ENCODE measurements at places on chromosomes 5 and 9. TPM values are rescaled to one million over a fixed set of nuclear protein-coding genes. Genes with fewer than 3 reads are reported as not detected.
A peak's percentile ranks its signal among the peaks of the same experiment; 100 is the strongest.

Gene RMRP
- 4,855 TPM for total RNA-seq

DNA sequence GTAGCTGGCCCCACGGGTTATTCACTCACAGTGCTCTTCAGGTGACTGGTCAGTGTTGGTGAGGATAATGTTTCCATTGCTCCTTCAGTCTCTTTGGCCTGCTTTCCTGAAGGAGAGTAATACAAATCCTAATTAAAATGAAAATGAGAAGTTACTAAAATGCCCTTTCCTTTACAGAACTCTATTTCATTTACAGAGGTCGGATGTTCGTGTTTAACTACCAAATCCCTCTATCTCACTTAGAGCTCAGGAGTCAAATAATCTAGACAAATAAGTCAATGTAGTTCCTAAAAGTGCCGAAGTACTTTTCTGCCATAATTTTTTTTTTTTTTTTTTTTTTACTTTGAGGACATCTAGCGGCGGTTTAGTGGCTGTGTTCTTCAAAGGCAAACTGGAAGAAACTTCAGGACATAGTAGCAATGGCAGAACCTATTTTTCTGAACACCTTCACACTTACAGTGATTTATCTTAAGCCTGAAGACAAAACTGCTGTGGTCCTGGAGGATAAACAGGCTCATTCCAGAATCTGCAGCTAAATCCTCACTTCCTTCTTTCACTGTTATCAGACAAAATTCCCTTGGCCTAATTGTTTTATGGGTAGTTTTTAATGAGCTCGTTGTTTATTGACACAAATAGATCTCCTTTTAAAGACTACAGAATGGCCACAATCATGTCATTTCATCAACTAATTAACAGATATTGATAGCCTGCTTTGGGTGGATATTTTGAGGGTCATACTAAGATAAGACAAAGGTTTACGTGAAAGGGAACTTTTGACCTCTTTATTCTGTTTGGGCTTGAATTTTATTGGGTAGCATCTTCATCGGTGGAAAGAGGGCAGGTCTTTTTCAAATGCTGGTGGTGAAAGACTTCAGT, 207.6 kb upstream of the DMRTA1 start:
- no peaks in the 10 kb centered on the region for H3K4me1 ChIP-seq
- no peak overlapping the region for H3K4me3 ChIP-seq
- H3K27me3 ChIP-seq: no peaks in the 10 kb centered on the region
- H3K36me3 ChIP-seq: no peaks in the 10 kb centered on the region
- H3K27ac ChIP-seq: no peak overlapping the region

Gene SPINK13
- not detected for total RNA-seq

Gene YTHDC2
- 23.8 TPM for total RNA-seq

- ATAC-seq: no peak
- no peak overlapping the region for H3K27ac ChIP-seq
- H3K4me1 ChIP-seq: no peaks in the 10 kb centered on the region
- H3K27me3 ChIP-seq: peaks cover 12% of the 10 kb centered on the region
These were observed 471.0 kb downstream of the KDM4C start for GRCh38 chr9:7228726-7229125.

DNA sequence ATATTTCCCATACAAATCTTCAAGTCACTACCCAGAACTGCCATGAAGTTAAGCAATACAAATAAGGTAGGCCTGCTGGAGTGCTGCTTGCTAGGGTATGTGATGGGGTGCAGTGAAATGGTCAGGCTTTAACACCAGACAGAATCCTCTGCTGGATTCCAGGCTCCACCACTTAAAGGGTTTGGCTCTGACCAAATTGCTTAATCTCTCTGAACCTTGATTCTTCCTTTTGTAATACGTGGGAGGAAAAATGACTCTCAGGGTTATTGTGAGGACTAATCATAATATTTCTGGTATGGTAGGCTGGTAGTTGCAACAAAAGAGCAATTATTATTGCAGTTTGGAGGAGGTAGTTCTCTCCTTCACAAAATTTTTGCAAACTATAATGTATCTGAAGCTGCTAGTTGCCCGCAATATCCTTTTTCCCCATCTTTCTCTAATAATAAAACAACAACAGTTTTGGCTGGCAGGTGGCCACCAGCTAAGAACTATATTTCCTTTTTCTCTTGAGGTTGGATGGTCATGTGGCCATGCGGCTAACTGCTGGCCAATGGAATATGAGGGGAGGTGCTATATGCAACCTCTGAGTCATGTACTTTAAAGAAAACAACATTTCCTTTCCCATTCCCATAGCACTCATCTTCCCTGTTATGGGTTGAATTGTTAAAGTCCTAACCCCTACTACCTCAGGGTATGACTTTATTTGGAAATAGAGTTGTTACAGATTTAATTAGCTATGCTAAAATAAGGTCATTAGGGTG, 44.1 kb downstream of the CCL28 start:
- no peaks in the 10 kb centered on the region for H3K27me3 ChIP-seq
- no peak overlapping the region for H3K27ac ChIP-seq
- H3K36me3 ChIP-seq: no peaks in the 10 kb centered on the region
- no peak for ATAC-seq

DNA sequence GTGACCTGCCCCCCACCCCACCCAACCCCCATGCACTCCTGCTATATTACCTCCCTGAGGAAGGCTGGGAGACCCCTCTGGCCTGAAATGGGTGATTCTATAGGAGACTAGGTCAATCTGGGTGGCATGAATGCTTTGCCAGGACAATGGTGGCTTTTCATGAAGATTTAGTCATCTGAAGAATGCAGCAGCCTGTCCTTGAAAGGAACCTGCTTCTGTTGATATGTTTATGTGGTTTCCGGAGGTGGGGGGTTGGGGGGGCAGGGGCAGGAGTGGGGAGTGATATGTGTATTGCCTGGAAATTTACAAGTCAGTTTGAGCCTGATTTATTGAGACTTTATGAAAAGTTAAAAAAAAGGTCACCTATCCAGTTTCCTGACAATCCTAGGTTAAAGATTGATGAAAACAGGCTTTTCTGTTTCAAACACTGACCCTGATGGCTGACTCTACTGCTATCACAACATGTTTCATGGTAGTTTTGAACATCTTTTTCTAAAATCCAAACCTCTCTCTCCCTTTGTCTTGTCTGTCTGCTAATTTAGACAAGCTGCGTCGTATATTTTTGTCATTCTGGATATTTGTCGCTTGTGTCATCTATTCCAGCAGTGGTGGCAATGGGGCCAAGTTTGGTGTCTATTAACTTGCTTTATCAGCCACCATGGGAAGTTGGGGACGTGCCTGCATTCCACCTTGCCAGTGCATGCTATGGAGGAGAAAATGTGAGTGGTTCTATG, 153.7 kb upstream of the EGFLAM start:
- no peaks in the 10 kb centered on the region for H3K4me1 ChIP-seq
- H3K36me3 ChIP-seq: no peaks in the 10 kb centered on the region
- no peak overlapping the region for H3K27ac ChIP-seq
- ATAC-seq: no peak

DNA sequence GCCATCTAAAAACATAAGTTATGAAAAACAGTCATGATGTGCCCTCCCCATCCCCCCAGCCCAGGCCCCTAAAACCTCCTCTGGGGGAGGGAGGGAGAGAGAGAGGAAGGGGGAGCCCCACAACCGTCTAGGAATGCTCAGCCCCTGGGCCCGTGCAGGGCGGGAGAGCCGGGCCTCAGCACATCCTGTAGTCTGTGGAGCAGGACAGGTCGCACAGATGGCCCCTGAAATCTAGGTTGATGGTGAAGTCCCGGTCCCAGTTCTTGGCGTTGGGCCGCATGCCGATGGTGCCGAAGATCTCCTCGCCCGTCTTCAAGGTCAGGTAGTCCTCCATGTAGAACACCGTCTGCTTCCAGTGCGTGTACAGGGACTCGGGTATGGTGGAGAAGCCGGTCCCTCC, 38.1 kb downstream of the RAB24 start:
- no peaks in the 10 kb centered on the region for H3K4me1 ChIP-seq
- H3K27me3 ChIP-seq: no peaks in the 10 kb centered on the region
- H3K27ac ChIP-seq: no peak overlapping the region
- ATAC-seq: no peak

DNA sequence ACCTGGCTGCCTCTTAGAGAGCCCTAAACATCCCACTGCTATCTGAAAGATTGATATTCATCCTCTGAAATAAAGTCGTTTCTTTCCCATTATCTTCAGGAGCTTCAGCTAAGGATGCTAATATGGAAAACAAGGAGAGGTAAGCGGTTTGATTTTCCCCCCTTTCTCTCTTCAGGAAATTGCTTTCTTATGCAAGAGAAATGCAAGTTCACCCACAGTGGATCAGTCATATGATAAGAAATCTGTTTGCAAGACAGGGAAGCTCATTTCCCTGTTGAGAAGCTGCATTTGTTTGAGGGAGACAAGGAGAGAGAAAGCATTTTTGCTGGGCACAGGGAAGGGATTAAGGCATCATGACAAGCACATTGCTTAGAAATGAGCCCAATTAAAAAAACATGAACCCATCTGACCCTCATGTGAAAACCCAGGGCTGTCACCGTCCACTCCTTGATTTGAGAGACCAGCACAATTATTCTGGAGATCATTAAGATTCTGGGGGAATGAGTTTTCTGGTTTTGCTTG, 53.7 kb upstream of the BOD1 start:
- H3K36me3 ChIP-seq: no peaks in the 10 kb centered on the region
- no peak for ATAC-seq
- peaks cover 48% of the 10 kb centered on the region for H3K27me3 ChIP-seq
- no peaks in the 10 kb centered on the region for H3K4me1 ChIP-seq
- no peak overlapping the region for H3K4me3 ChIP-seq

Gene SLC6A18
- not detected for total RNA-seq

Gene PPIC
- total RNA-seq: 50.7 TPM

GRCh38 chr9:35675732-35676392, 2.1 kb downstream of the CA9 start:
- H3K4me1 ChIP-seq: no peaks in the 10 kb centered on the region
- ATAC-seq: peak; percentile 14
- no peaks in the 10 kb centered on the region for H3K36me3 ChIP-seq
- H3K27me3 ChIP-seq: no peaks in the 10 kb centered on the region
- peak overlapping the region; percentile 38 for H3K4me3 ChIP-seq
- no peak overlapping the region for H3K27ac ChIP-seq

Data from gastroesophageal sphincter (tissue), 4 donors.